ENCODE measurements at places on chromosomes 2 and 18.

DNA sequence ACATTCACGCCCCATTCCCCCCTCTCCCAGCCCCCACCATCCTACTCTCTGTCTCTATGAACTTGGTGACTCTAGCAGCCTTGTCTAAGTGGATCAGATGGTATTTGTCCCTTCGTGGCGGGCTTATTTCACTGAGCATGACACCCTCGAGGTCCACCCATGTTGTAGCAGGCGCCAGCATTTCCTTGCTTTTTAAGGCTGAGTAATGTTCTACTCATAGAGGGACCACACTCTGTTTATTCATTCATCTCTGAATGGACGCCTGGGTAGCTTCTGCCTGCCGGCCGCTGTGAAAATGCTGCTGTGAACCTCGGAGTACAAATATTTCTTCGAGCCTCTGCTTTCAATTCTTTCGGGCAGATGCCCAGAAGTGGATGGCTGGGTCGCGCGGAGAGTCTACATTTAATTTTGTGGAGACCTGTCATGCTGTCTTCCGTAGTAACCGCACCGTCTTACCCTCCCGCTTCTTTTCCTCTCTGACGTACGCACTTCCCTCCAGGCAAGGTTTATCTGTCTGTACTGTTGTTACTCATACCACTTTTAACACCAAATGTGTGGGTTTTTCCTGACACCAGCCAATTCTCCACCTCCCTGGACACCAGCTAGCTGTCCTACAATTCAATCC is 5.6 kb downstream of the CROCC2 start:
- no peak for DNase-seq

DNA sequence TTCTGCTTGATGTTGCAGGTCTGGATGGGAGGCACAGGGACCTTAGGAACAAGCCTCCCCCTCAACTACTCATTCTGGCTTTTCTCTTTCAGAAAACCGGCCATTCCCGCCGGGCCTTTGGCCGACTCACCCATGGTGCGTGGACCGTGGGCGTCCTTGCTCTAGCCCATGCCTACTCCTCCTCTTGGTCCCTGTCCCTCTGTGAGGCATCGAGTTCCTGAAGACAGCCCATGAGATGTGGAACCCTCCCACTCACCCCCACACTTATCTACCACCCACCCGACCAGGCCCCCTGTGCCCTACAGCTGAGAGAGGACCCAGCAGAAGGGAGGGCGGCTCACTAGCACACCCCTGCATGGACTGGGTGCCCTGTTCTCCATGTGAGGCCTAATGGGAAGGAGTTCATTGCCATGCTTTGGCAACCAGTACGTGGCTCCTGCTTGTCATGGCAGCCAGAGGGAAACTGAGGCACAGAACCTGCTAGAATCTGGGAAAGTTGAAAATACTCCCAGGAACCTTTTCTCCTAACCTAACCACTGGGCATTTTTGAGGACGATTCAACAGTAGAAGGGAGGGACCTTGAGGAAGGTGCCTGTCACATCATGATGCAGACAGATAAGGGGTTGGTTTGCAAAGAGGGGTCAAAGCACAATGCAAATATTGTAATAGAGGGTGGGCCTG is 8.5 kb downstream of the SPEG start:
- no peak for DNase-seq

DNA sequence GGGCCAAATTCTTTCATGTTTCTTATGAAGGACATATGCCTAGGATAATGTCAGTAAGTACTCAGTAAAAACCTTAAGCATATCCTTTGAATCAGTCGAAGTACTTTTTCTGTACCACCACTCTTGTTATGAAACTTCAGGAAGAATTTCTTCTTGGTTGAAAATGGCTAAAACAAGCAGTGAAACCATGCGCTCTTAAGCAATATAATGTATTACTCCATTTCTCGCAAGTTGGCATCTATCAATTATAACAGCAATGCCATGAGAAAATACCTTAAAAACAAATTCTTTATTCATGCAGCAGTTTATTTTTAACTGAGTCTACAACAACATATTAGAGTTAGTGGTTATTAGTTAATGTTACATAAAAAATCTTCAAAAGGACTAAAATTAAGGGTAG is 41.0 kb downstream of the SLC66A3 start:
- DNase-seq: no peak

DNA sequence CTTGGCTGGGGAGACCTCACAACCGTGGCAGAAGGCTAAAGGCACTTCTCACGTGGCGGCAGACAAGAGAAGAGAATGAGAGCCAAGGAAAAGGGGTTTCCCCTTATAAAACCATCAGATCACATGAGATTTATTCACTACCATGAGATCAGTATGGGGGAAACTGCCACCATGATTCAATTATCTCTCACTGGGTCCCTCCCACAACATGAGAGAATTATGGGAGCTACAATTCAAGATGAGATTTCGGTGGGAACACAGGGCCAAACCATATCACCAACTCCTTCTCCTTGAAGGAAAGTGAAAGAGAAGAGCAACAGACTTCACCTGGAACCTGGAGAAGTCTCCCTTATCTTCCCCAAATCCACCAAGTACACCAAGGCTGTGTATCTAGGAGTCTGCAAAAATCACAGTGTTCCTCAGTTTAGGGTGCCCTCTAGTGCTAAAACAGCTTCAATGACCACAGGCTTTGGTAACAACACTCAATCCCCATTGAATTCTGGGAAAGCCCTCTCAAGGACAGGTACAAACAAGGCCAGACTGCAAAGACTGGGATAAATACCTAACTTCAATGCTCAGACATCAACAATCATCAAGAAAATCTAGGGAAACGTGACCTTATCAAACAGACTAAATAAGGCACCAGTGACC is 148.8 kb upstream of the SRD5A2 start:
- DNase-seq: no peak

- DNase-seq: no peak
Measured at GRCh38 chr18:74457043-74457724, at the start of gene DIPK1C. Gene DIPK1C (minus strand): TSS chr18:74457308. CDS start chr18:74457259, 49 bp downstream.

DNA sequence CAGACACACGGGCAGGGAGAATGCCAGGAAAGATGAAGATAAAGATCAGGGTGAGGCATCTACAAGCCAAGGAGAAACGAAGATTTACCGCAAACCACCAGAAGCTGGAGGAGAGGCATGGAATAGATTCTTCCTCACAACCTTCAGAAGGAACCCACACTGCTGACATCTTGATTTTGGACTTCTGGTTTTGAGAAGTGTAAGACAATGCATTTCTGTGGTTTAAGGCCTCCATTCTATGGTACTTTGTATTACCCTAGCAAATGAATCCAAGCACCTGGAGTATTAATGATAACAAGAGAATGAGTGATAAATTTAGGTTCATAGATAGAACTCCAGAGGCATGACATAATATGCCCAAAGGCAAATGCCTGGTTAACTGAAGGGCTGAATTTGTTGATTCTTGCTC is 11.8 kb upstream of the FN1 start:
- DNase-seq: no peak

DNA sequence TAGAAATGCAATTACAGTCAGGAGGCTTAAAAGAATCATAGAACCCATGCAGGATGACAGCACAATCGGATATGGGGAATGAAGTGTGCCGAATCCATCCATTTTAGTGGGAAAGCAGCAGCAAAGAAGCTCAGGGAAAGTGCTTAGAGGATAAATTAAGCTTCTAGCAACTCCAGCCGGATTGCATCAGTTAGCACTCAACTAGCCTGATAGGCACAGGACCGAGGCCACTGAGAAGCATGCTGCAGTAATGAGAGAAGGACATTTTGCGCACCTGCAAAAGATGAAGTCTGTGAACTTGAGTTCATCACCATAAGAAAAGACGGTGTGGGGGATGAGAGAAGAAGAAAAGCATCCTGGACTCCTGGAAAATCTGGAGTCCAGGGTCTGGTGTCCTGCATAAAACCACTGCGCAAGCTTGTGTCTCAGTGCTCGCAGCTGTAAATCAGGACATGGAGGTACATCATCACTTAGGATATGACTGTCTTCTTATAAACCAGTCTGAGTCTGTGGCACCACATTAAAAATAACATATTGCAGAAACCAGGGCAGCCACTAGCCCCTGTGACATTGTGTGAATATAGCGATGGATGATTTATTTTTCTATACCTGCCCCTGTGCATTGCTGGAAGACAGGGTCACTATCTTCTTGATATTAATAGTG is 665.5 kb upstream of the SOX11 start:
- no peak for DNase-seq
